Right forelimb (tissue), 1 donor: ENCODE measurements at places on chromosomes 7 and 10.

GRCh38 chr10:130844310-130844709 is 467.2 kb downstream of the TCERG1L start:
- DNase-seq: no peak

GRCh38 chr7:139078399-139078798 is 31.1 kb downstream of the ZC3HAV1 start:
- no peak for DNase-seq

GRCh38 chr10:133439517-133440461 is 14.0 kb upstream of the SCART1 start:
- no peak for DNase-seq

- no peak for DNase-seq
Observed at GRCh38 chr10:19592276-19592675, 224.0 kb upstream of the PLXDC2 start.

- no peak for DNase-seq
Observed at GRCh38 chr7:131188367-131189339, 139.0 kb upstream of the MKLN1 start.

DNA sequence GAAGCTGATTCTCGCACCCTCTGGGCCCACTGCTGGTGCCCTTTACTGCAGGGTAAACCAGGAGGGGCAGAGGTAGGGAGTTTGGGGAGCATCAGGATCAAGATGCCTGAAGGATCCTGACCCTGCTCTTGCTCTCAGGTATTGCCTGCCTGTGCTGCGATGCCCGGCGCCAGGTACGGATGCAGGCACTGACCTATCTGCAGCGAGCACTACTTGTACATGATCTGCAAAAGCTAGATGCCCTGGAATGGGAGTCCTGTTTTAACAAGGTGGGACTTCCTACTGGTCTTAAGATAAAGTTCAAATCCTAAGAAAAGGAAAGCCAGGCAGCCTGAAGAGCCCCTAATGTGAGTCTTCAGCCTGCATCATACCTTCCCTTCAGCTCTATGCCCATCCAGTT is 16.1 kb upstream of the NFKB2 start:
- no peak for DNase-seq

DNA sequence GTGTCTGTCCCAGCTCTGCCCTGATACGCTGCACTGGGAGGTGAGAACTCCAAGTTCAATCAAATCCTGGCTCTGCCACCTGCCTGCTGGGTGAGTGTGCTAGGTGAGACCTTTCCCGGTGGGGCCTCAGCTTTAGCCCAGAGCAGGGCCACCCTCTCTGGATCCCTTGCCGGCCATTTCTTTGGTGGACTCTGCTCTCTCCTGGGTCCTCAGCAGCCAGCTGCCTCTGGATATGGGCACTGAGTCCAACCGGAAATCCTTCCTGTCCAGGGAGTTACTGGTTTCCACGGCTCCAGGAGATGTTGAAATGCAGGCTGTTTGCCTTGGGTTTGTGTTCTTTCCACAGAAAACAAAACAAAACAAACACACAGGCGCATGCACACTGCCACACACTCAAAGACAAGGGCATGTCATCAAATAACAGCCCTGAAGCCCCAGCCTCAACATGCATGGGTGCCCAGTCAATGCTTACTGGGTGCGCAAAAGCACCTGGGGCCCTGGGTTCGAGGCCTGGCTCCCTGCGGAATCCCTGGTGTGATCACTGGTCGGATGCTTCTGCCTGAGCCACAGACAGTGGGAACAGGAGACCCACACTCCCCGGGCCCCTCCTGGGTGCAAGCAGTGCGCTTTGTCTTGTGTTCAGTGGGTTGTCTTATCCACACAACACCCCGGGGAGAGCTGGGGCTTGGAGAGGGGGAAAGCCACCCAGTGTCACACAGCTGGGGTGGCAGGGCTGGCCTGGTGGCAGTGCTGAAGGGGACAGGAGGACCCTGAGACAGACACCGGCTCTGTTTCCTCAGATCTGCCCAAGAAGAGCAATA is 33.1 kb downstream of the PPIF start:
- DNase-seq: no peak

DNA sequence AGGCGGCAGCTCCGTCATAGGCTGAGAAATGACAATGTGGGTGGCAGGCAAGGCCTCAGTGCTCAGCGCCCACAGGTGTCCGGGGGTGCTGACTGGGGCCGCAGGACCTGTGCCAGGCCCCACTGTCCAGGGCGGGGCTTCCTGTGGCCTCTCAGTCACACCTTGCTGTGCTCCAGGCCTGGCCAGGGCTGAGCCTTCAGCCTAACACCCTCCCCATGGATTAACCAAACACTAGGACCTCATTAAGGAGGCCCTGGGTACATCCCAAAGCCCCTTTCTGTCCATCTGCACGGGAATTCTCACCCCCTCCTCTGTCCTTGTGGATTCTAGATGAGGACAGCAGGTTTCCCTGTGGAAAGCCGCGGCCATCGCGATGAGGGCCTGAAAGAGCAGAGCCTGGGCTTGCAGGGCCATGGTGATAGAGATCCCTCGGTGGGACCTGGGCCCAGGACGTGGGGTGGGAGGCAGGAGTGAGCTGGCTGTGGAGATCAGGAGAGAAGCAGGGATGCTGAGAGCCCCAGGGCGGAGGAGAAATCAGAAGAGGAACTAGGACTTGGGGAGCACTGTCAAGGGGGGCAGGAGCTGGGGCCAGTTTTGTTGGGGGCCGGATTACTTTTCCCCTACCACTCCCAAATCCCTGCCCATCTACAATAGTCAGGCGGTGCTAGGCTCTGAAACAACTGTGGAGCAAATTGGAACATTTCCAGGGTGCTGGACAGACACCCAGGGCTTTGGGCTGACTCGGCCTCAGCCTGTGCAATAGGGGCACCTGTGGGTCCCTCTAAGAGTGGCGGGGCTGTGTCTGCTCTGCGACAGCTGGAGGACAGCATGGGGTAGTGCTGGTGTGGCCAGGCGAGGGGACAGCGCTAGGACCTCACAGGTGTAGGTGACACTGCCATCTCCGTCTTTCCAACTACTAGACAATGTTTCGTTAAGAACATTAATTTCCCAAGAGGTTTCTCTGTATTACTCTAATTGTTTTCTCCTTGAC is 23.3 kb upstream of the MNX1 start:
- no peak for DNase-seq

GRCh38 chr10:61904733-61905725 is 3.5 kb downstream of the ARID5B start:
- DNase-seq: no peak

GRCh38 chr10:47412869-47413268 is 28.8 kb upstream of the ZNF488 start:
- no peak for DNase-seq

GRCh38 chr10:102653060-102653459 is 8.8 kb downstream of the TRIM8 start:
- no peak for DNase-seq

- no peak for DNase-seq
Observed at GRCh38 chr7:80781146-80781545, 137.7 kb downstream of the SEMA3C start.

GRCh38 chr10:28714401-28715053 is 37.2 kb downstream of the BAMBI start:
- DNase-seq: no peak

DNA sequence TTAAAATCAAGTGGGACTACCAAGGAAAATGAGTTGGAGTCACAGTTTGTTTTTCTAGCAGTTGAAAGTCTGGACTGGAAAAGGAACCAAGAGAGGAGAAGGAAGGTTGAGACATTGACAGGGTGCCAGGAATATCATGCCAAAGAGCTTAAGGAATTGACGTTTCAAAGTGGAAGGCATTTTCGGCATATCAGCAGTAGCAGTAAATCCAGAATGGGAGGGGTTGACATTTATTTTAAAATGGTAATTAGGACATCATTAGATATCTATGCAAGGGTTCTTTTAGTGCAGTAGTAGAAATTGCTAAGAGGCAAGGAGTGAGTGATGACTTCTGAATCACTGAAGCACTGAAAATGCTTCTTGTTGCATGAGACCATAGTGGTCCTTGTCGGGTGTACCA is 335.9 kb upstream of the PLXDC2 start:
- DNase-seq: no peak

- DNase-seq: no peak
Observed at GRCh38 chr7:132759482-132760243, 183.4 kb upstream of the PLXNA4 start.

GRCh38 chr10:93596539-93596938 is 4.5 kb downstream of the RBP4 start:
- DNase-seq: no peak

- DNase-seq: no peak
Observed at GRCh38 chr7:32223071-32223650, 153.0 kb upstream of the PDE1C start.

- DNase-seq: no peak
Observed at GRCh38 chr10:49526619-49527018, 12.3 kb downstream of the ERCC6 start.

DNA sequence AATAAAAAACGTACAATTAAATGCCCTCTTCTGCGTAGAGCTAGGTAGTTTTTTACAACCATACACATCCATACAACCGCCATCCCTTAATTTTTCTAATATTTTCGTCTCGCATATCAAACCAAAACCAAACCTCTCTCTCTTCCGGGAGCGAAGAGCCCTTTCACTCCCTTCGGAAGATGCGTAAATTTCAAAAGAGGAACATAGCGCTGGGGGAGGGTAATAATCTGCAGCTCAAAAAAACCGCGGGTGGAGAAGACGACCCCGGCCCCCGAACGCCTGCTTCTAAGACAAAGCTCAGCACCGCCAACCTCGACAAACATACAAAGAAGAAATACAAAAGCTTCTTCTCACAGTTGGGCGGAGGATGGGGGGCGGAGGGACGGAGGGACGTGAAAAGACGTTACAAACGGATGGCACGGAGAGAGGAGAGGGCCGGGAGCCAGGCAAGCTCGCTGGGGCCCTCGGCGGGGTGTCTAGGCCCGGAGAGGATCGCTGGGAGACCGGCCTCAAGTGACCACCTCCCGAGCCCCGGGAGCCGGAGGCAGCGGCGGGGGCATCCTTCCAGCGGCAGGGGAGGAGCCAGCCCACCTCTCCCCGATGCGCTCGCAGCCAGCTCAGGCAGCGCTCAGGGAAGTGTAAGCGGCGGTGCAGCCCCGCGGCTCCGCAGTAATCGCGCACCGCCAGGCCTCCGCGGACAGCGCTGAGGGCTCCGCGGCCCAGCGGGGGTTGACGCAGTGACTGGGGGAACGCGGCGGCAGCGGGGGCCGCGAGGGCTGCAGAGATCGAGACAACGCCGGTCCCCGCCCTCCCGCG is 851 bp downstream of the MKRN1 start:
- peak; percentile 66 for DNase-seq

- no peak for DNase-seq
Observed at GRCh38 chr7:106621393-106622132, 39.4 kb downstream of the CCDC71L start.

- no peak for DNase-seq
Observed at GRCh38 chr10:4331150-4331549, 494.9 kb upstream of the AKR1E2 start.

- DNase-seq: no peak
Observed at GRCh38 chr7:82904871-82905270, 257.8 kb downstream of the PCLO start.
